Astrocyte (in vitro differentiated cells and primary cell): ENCODE measurements at places on chromosomes 5 and 9.

DNA sequence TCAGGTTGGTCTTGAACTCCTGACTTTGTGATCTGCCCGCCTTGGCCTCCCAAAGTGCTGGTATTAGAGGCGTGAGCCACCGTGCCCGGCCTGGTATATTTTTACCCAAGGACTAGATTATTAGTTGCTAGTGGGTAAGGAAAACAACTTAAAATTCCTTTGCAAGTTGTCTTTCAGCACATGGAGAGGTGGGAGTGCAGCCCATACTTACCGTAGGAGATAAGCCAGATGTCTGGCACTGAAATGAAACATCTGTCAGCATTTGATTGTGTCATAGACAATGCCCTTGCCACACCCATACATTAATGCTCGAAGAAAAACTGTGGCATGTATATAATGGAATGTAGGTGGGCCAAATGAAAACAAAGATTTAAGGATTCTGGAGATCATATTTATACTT lies 36.6 kb upstream of the ANKH start:
- DNase-seq = peak; percentile 59

GRCh38 chr5:114407783-114408182 lies 45.9 kb downstream of the KCNN2 start:
- DNase-seq = no peak

DNA sequence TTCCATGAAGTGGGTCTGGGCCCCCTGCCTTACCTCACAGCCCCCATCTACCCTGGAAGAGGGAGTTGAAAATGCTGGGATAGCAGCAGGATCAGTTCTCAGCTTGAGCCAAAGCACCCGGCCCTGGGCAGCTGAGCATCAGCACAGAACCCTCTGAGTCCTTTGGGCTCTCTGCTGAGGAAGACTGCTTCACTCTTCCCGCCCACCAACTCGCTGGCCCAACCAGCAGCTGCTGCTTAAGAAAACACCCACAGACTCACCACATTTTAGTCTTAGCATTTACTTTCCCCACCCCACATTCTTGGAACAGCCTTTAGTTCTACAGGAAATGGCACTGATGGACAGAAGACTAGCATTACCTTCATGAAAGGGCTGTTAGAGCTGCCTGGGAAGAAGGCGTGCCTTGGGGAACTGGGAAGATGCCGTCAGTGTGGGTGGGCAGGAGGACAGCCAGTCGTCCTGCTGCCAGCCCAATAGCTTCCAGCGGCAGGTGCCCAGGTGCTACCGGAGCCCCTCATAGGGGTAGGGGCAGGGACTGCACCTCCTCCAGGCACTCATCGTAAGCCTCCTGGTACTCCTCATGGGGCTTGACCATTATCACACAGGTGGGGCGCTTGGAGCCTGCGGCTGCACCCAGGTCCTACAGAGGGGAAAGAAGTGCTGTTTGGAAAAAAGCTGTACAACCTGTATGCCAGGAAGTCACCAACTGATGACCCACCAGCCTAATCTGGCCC lies 4.3 kb downstream of the NHP2 start:
- peak; percentile 22 for DNase-seq

DNA sequence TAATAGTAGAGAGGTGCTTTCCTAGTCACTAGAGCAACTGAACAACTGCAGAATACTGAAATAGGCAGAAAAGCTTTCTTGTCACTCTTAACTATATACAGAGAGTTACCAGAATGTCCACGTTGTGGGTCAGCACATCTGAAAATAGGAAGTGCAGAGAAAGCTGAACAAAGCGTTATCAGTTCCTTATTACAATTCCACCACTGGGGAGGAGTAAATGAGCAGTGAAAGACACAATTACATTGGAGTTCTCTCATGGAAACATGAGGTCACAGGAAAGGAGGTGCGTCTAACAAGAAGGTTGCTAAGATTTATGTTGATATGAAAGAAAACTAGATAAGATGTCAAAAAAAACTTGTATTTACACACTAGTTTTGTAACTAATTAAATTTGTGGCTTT lies 461.9 kb upstream of the COX7C start:
- no peak for DNase-seq

- DNase-seq = no peak
Measured at GRCh38 chr5:111231119-111231518, 6.9 kb downstream of the CAMK4 start.

DNA sequence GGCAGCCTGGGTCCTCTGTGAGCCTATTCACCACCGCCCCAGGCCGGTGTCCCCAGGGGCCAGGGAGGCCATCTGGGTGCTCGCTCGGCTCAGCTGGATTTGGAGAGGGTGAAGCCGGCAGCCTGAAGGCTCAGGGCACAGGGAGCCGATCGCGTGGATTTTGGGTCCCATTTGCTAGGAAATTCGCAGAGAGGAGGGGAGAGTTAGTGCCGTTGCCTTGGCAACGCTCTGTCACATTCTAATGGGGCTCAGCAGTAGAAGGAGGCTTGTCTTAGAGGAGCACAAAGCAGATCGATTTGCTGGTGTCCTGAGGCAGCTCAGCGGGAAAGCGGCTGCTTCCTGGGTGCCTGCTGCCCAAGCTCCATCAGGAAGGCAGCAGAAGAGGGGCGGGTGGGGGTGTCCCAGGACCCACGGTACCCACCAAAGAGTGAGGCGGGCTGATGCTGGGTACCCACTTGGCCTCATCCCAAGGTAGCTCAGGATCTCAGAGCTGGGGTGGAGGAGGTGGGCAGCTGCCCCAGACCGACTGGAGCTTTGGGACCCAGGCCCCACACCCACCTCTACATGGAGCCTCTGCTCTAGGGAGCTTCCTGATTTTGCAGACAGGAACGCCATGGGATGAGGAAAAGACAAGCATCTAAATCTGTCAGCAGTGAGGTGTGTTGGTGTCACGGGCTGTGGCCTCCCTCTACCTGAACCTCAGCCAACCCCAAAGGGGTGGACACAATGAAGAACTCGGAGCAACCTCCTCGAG lies 17.1 kb upstream of the OLFM1 start:
- no peak for DNase-seq

- DNase-seq = peak; percentile 81
Measured at GRCh38 chr5:20572614-20573013, 584.6 kb upstream of the CDH18 start.
